ENCODE measurements at places on chromosomes 5 and 9.

DNA sequence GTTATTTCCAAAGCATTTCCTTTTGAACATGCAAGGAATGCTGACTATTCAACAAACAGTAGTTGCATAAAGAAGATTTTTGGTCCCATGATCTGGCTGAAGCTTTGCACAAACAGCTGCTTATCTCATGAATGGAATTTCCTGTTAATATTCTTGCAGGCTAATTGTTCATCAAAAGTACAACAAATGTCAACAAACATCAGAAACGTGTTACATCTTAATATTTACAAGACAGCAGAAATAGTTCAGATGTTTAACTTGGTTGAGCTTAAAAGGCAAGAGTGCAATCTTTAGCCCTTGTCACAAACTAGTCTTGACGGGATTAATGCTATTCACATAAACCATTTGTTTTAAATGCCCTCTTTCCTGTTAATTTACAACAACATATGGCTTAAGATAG, 47.9 kb upstream of the BASP1 start:
- DNase-seq, result no peak

DNA sequence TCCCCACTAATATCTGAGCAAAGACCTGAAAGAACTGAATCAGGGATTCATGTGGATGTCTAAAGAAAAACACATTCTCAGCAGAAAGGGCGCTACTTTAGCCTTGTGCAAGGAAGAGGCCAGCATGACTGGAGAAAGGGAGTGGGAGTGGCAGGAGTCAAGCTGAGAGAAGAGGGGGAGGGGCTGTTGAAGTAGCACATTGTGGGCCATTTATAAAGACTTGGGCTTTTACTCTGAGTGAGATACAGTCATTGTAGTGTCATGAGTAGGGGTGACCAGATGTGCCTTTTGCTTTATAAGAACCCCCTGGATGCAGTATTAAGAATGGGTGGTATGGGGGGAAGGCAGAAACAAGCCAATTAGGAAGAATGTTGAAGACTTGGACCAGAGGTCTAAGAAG, 452.8 kb downstream of the ENC1 start:
- no peak for DNase-seq

DNA sequence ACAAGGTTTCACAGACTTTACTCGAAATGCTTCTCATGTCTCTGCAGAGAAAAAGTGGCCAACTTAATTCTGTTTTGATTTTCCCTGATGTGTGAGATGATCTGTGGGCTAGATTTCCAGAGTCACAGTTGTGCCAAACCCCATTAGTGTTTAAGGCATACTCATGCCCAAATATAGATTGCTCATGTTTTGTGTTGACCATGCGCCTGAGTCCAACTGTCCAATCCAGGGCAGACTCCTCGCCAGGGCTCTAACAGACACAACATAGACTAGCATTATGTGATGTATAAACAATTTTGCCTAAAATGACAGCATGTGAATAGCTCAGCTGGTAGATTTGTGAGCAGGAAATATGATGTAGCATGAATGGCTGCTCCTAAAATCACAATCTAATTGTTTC, 128.1 kb downstream of the PRDM6 start:
- no peak for DNase-seq

DNA sequence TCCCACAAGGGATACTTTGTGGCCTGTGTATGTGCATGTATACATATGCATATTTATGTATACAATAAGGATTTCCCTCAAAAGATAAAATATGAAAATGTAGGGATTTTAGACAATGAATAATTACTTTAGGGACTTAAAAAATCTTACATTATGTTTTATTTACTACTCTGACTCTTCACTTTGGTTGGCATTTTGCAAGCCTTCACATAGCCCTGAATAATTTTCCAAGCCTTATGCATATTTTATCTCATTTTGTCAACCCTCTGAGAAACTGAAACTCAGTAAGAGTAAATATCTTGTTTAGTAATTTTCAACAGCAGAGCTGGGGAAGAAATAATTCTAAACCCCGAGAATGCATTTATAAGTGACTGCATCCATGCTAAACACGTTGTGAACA, 153.0 kb upstream of the SLC24A2 start:
- DNase-seq, result no peak

- DNase-seq, result no peak
Measured at GRCh38 chr5:321230-321725, at the start of gene AHRR. TSS of gene AHRR (plus strand) at chr5:321714. CDS start at chr5:343903, 22,189 bp downstream.

DNA sequence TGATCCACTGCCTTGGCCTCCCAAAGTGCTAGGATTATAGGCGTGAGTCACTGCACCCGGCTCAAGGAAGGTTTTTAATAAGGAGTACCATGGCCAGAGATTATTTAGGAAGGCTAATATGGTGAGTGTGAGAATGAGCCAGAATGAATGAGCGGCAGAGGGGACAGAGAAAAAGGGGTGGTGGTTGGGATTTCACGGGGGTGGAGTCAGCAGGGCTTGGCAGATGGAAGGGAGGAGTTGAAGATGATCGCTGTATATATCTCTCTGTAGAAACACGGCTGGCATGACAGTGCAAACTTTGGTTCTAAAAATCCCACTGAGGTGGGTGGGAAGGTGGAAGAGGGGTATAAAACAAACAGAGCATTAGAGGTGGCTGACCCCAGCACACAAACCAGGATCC, 176.7 kb upstream of the TBC1D2 start:
- DNase-seq, result no peak

DNA sequence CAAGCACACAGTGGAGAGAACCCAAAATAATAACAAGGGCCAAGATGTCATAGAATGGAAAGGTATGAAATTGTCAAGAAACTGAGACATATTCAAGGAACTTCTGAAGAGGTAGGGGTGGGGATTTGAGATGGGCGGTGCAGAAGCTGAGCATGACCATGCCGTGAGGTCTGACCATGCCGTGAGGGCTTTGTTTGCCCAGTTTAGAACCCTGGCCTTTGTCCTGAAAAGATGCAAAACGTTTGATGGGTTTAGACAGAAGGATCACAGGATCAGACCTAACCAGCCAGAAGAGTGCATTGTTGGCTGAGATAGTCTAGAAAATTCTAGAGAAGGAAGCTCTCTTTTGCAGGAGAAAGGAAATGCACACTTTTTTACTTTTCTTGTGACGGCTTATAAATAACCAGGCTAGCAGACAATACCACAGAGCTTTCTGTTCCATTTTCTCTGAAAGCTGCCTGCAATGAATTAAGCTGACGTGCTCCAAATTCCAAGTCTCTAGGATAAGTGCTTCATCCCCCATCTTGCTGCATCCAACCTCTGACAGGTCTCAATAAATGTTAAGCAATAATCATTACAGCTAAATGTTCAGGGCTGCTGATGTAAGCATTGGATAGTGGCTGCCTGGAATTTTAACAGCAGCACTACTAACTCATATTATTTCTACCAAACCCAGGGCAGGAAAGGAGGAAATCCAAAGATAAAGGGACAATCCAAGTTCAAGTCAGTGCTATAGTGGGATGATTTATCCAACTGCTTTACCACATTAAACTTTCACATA, 110.9 kb upstream of the IL6ST start:
- DNase-seq, result no peak

GRCh38 chr5:88890070-88890781, 7.2 kb upstream of the MEF2C start:
- DNase-seq, result no peak

DNA sequence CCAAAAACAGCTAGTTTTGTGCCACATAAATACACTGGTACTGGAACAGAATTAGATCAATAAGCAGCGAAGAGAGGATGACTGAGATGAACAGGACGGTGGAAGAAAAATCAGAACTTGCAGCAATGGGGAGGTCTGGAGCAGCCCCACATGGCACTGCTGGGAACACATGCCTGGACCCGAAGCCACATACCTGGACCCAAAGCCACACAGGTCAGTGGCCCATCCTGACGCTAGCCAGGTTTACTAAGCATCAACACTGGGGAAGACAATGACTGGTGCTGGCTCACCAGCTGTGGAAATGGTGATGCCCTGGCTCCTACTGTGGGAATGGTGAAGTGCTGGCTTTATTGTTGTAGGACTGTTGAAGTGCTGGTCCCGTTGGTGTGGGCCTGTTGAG, 139.7 kb upstream of the IRX4 start:
- DNase-seq, result no peak

GRCh38 chr9:6671416-6671815, 25.9 kb upstream of the GLDC start:
- DNase-seq, result no peak

GRCh38 chr9:26324786-26325443, 567.7 kb downstream of the CAAP1 start:
- no peak for DNase-seq

DNA sequence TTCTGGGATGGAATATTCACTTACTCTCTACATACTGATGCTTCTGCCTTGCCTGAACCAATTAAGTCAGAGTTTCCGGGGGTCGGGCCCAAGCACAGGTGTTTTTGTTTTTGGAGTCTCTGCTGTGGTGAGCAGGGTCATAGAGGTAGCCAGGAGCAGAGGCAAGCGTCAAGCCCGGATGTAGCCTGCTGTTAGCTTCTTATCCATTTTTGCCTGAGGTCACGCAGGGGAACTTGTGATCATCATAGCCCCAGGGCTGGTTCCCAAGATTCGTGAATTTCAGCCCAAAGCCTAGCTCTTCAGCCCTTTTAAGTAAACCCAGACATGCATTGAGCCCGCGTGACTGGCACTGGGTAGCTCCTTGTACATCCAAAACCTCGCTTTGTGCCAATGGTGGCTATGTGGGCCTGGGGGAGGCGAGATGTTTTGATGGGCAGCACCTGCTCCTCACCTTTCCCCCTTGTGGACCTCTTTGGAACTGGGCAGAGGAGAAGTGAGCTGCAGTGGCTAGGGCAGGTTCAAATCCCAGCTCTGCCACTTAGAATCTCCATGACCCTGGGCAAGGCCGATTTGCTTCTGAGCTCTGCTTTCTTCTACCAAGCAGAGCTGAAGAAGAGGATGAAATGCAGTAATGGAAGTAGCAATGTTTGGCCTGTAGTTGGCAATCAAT, 33.7 kb downstream of the FGF18 start:
- DNase-seq, result no peak

- DNase-seq, result no peak
Measured at GRCh38 chr5:128681764-128682592, 143.9 kb upstream of the FBN2 start.

GRCh38 chr5:67287510-67288268, 91.1 kb upstream of the CD180 start:
- DNase-seq, result no peak

- no peak for DNase-seq
Measured at GRCh38 chr5:140603734-140604133, 29.2 kb downstream of the CD14 start.

DNA sequence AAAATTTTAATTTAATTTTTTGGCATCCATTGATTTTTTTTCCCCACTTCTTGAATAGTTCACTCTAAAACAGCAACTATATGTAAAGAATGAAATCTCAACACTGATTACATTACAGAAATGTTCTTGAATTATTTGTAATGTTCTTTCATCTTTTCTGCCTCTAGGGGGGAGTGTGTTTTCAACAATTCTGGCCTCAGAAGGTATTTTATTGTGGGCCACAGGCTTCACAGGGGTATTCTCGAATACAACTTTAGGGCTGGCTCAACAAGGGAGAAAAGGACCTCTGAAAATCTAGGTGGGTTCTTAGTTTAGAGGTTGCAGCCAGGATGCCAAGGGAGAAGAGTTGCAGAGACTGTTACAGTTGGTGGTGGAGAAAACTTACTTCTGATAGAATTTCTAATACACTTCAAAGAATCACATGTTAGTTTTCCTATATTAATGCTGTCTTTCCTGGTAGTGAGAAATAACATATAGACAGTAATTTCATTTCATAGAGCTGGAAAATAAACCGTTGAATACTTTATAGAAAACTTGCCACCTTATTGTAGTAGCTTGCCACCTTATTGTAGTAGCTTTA, 3.6 kb upstream of the NPR3 start:
- DNase-seq, result no peak

GRCh38 chr5:174775081-174775480, 50.7 kb downstream of the MSX2 start:
- DNase-seq, result no peak

DNA sequence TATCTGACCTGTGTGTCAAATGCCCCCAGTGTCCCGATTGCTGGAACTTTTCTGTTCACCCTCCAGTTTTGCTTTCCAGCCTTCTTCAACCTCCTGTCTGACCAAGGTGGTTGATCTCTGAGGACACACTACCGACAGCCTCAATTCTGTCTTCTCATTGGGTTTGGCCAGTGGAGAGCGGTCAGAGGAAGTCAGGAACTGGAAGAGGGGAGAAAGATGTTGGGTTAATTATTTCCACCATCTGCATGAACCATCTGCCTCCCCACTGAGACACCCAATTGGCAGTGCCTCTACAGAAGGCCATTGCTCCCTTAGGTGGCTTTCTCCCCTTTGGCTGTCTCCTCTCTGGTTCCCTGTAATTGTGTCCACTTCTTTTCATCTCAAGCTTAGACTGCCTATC, 154.3 kb upstream of the RAI14 start:
- no peak for DNase-seq

DNA sequence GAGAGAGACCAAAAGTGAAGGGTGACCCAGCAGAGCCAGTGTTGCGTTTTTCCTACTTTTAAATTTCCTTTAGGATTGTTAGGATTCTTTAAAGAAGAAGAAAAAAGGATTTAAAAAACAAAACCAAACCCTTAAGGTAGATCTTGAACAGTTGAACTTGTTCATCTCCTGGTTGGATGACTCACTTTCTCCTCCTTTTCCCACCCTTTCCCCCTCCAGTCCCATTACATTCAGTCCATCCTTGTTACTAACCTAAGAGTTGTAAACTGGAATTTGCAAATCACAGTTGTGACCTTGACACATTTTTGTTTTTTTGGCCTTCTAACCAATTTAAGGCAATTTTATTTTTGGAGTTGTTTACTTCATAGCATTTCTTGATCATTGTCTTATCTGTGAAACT, 289.2 kb downstream of the ARHGAP26 start:
- DNase-seq, result no peak

DNA sequence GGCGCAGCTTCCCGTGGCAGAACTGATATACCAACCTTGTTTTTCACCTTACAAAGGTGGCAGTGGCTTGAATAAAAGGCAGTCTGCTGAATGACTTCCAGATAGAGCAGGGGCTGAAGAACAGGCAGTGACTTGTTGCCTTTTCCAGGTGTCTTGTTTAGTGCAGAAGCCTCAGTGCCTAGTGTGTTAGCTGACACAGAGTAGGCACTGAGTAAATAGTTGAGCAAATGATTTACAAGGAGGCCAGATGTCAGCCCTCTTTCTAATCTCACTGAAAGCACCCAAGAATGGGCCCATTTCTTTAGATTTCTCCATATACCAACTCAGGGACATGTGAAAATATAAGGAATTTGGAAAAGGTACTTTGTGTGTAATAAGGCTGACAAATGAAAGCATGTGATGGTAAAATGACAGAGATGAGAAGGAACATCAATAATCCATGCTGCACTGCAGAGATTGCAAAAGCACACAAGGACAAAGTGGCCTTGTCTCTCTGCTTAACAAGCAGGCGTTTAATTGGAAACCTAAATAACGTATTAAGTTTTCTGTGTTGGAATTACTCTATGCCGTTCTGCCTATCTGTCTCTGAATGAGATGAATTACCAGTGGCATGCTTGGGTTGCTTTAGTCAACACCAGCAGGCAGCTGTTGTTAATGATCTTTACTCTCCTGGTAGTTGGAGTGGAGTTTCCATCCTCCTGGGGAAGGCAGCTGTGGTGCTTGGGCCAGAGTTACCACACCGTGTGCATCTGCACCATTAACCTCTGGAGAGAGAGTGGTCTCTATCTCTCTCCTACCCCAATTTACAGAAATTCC, 360.1 kb upstream of the C9orf72 start:
- no peak for DNase-seq

- DNase-seq, result no peak
Measured at GRCh38 chr9:76023715-76024195, 133.3 kb downstream of the PCSK5 start.
